Upper lobe of left lung (tissue), 6 donors: ENCODE measurements at places on chromosomes 16 and 17. TPM values are rescaled to one million over a fixed set of nuclear protein-coding genes. Genes with fewer than 3 reads are reported as not detected.

GRCh38 chr16:23258919-23259237 is 43.2 kb upstream of the SCNN1B start:
- peak; percentile 35 for DNase-seq

DNA sequence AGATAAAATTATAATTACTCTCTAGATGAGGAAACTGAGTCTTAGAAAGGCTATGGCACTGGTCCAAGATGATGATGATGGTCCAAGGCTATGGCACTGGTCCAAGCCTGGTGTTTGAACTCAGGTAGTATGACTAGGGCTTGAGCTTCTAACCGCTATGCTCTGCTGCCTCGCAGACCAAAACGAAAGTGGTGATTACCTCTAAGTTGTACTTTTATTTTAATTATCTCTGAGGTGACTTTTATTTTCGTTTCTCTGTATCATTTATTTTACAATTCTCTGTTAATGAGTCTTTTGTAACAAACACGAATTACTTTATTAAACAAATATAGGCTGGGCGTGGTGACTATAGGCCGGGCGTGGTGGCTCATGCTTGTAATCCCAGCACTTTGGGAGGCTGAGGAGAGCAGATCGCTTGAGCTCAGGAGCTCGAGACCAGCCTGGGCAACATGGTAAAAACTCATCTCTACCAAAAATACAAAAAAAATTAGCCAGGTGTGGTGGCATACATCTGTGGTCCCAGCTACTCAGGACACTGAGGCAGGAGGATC is 5.6 kb downstream of the REXO5 start:
- no peak for DNase-seq

- no peak for DNase-seq
Observed at GRCh38 chr16:25925421-25925820, 233.7 kb downstream of the HS3ST4 start.

DNA sequence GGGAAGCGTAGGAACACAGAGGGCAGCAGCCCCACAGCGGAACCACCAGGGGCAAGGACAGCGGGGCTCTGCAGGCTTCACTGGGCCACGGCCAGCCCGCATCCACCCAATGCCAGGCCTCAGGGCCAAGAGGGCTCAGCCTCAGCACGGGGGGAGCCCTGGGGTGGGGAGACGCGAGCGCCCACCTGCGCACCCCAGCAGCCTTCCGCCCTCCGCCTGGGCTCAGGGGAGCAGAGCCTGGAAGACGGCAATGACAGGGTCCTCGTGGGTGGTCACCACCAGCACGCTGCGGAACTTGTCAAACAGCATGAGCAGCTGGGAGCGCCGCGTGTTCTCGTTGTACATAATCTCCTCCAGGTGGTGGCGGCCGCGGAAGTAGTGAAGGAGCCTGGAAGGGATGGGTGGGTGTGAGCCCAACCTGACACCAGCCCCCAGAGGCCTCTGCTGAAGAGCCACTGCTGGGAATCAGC is 8.5 kb downstream of the MPG start:
- no peak for DNase-seq

DNA sequence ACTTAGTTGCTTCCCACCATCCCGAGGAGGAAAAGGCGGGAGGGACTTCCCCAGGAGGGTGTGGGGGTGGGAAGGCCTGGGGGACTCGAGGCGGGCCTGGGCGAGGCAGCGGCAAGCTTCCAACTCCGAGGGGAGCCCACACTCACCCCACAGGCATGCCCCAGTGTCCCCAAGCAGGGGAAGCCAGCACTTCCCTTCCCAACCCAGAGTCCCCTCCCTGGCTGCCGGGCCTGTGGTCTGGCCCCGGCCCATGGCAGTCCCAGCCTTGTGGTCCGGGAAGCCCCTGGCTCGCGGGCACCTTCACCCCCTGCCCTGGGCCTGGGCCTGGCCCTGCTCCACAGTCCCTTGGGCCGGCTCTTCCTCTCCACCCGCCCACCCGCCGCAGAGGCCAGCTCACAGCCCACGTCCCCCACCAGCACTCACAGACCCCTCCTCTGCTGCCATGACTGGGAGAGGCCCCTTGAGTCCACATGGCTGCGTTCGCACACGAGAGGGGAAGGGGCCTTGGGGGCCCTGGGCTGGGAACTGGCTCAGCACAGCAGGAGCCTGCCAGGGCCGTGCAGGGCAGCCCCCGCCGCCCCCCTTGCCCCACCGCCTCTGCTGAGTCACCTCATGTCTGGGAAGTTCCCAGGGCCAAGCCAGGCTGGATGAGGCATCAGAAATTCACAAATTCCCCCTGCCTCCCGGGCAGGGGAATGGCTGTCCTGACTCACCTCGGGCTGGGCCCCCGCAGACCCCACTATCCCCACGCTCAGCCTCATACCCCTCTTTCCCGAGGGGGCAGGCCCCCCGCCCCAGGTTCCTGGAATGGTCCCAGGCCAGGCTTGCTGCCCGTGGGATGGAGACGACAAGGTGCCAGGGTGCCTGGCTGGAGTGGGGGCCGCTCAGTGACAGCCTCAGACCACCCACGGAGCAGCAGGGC is 27.8 kb downstream of the BAHCC1 start:
- peak; percentile 85 for DNase-seq

GRCh38 chr17:71170070-71170469 is 950.8 kb upstream of the SOX9 start:
- no peak for DNase-seq

GRCh38 chr17:15262291-15263205 is 2.6 kb downstream of the PMP22 start:
- DNase-seq, result peak; percentile 93

DNA sequence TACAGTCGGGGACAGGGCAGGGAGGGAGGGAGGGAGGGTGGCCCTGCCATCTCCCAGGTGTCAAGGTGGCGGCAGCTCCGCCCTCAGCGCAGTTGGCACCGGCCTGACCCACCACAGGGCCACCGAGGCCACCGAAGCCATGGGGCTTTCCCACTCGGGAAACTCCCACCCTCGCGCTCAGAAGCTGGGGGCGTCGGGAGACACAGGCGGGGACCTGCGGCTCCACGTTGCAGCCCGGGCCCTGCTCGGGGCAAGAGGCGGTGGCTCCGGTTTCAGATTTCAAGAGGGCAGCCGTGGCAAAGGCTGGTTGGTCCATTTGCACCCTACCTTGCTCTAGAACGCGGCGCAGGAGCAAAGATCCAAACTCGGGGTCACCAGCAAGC is 544 bp downstream of the CYB561 start:
- peak; percentile 65 for DNase-seq

DNA sequence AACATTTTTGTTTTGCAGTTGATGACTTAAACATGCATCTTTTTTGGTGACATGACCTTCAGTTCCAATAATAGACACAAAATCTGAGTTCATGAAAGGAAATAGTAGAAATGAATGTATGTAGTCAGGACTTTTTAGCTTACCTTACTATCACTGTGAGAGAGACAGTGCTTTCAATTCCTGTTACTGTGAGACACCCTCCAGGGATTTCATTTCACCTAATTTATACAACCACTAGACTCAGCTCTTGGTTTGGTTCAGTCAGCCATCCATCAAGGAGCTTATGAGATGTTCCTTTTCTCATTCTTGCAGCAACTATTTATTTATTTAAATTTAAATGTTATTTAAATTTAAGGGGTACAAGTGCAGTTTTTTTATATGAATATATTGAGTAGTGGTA is 77.9 kb downstream of the MAP2K4 start:
- no peak for DNase-seq

GRCh38 chr17:7437950-7438614 is 1.2 kb upstream of the FGF11 start:
- DNase-seq, result peak; percentile 72

DNA sequence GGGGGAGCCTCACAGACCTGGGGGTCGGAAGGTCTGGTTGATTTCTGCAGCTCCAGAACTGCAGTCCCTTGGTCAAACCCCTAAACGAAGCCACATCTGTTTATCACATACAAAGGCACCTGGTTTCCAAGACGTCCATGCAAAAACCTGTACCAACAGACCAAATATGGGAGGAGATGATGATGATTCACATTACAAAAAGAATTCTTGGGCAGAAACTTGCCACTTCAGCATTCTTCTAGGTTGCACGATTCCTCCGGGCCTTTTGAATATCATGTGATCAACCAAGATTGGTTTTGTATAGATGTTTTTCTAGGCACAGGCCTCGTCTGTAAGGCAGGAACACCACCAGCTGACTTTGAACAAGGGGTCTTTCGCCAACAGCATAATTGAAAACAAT is 466.3 kb downstream of the SOX9 start:
- DNase-seq, result no peak

- DNase-seq, result no peak
Observed at GRCh38 chr16:10877472-10877946, 507 bp downstream of the CIITA start.

- peak; percentile 70 for DNase-seq
Observed at GRCh38 chr16:67456391-67457081, 24.4 kb downstream of the ATP6V0D1 start.

DNA sequence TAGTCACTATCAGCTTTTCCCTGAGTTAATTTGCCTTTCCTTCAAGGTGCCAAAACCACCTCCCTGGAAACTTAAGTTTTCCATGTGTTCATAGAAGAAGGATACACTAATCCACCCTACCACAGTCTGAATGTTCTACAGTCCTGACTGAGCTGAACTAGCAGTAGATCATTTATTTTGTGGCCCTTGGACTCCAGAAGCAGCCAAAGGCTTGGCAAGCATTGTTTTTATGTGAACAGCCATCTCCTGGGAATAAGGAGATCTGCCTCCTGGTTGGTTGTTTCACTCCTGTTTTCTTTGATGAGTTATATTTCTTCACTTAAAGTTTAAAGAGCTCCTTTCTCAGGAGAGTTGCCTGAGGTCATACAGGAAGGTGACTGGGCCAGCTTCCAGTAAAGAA is 634.6 kb upstream of the SOX9 start:
- DNase-seq, result no peak

- no peak for DNase-seq
Observed at GRCh38 chr17:8708025-8708461, 36.6 kb downstream of the CCDC42 start.

DNA sequence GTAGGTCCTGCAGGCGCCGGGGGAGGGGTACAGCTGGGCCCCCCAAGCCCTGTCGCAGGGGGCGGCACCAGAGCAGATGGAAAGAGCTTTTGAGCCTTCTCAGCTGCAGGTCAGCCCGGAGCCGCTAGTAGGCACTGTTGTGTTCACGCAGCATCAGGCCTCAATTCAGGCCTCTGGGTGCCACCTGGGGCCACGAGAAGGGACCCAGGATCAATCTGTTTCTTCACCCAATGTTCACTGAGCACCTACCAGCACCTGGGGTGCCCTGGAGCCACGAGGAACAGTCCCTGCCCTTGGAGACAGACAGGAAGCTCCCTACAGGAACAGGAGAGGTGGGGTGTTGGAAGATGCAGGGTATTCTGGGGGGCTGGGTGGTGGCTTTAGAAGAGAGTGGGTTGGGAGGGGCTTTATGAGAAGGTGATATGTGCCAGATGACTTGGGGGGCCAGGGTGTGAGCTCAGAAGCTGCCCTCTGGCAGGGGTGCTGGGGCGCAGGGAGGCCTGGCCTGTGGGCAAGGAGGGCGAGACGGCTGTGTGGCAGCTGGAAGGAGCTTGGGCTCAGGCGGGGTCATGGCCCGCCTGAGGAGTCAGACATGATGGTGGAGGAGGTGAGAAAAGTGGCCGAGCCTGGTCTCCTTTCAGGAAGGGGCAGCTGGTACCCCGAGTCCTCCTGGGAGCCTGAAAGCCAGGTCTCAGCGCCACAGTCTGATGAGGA is 121.9 kb upstream of the GSE1 start:
- DNase-seq, result peak; percentile 37

DNA sequence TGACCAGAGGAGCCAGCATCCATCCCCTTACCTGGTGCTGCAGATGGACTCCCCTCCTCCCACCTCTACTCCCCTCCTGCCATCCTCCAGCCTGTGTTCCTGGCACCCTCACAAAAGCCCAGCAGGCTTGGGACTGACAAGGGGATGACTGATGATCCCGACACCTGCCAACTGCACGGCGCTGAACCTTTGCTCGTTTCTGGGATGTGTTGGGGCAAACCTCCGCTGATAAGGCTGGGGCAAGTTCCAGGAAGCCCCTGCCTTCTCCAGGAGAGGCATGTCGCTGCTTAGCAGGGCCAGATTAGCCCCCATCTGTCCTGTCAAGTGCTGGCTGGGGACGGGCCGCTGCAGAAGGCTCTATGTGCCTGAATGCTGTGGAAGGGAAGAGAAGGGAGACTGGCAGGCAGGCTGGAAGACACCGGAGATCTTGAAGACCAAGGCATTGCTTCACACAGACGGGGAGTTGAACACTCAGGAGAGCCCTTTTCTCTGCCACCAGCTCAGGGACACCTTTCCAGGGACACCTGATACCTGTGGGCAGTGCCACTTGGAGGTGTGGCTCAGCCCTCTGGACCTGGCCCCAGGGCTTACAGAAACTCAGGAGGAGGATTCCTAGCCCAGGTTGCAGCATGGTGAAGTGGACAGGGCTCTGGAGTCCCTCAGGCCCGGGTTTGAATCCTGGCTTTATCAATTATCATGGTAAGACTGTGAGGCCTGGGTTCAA is 973 bp upstream of the KRT15 start:
- no peak for DNase-seq

- DNase-seq, result no peak
Observed at GRCh38 chr17:79820959-79821330, 18.3 kb downstream of the CBX4 start.

DNA sequence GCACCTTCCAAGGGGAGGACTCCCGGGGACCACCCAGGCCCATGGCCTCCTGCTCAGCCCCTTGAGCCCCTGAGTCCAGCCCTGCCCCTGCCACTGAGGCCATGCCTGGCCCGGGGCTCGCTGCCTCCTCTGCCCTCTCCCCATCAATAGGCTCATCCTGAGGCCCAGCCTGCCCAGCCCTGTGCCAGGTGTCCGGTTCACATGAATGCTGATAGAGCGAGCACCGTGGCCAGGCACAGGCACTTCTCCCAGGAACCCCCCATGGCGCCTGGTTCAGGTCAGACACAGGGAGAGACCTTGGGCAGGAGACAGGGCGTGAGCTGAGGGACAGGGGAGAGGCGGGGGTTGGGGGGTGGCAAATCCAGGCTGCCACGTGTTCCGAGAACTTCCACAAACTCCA is 2.8 kb upstream of the PVALEF start:
- no peak for DNase-seq

DNA sequence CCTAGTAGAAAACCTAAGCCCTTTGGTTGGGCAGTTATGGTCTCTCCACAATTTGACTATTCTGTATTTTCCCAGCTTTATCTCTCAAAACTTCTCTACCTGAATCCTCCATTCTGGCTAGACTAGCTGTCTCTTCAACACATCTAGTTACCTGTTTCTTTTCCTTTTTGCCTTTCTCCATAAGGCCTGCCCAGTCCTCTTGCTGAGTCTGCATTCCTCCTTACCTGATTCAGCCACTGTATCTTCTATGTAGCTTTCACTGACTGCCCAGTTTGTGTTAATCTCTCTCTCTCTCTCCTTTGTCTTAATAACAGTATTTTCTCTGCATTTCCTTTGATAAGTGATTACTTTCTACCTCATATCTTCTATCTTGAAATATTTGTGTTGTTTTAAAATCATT is 2.1 kb upstream of the EVI2A start:
- DNase-seq, result no peak

Gene HES7
- not detected for total RNA-seq

Gene KRT32
- total RNA-seq, result not detected

Gene OR1A1
- not detected for total RNA-seq

Gene C16orf92
- not detected for total RNA-seq

Gene SYT17
- 49.2 TPM for total RNA-seq

Gene TPSAB1
- 31.1 TPM for total RNA-seq

Gene PRSS27
- 0.91 TPM for total RNA-seq

Gene NHERF2
- 131 TPM for total RNA-seq
